ENCODE measurements at places on chromosomes 5 and 9.

- DNase-seq: no peak
Measured at GRCh38 chr5:63170486-63170885, 591.9 kb downstream of the LRRC70 start.

GRCh38 chr9:133527444-133527920 is 2.7 kb upstream of the MYMK start:
- DNase-seq: no peak

DNA sequence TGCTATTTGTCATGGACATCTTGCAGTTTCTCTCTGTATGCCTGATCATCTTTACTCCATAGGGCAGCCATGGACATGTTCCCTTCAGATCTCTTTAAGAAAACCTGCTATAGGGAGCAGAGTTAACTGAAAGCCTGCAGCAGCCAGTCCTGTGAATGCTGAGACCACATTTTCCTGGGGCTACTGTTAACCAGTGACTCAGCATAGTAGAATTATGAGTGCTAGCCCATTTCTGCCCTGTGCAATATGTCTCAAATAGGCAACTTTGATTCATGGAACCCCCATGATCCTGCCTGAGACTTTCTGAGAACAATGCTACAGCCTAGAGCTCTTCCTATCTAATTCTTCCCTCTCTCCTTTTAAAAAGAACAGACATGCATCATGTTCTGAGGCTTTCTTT is 624.2 kb downstream of the CHSY3 start:
- no peak for DNase-seq

DNA sequence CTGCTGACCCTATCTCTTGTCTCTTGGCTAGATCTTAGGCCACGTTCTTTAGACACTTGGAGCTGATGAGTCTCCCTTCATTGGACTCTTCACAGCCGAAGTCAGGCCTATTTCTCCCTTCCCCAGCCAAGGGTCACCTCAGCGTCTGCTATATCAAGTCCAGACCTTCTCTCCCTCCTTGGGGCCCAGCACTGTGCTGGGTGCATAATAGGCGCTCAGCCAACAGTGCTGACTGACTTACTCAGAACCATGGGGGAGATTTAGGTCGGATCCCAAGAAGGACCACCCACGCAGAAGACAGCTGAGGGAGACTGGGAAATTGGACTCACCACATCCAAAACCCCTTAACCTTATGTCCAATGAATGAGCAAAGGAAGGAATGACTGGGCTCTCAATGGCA is 5.6 kb upstream of the AMBP start:
- no peak for DNase-seq

- DNase-seq: no peak
Measured at GRCh38 chr5:56386046-56386445, 152.9 kb upstream of the ANKRD55 start.

DNA sequence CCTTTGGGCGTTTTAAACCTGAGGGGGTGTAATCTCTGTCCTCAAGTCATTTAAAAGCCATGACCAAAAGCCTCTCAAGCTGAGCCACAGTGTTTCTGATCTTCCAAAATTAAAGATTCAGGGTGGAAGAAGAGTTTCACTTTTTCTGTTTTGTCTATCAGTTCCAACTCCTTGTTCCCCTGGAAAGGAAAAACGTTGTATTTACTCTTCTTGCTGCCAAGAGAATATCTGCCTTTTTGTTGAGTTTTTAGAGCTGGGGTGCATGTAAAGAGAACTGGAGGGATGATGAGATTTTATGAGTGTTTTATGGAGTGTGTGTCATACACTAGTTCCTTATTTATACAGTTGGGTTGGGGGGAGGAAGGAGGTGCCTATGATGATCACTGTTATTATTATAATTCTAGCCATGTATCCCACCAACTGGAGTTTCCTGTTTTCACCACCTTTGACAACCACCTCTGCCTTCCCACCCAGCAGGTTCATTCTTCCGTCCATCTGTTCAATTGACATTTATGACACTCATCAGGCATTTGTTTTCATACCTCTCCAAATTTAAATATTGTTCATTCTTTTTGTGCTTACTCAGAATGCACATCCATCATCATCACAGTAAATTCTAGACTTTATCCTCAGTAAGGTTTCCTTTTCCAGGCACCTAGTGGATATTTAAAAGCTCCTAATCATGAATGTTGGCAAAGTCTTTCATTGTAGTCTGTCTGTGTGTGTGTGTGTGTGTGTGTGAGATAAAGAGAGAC is 97.9 kb upstream of the MPDZ start:
- DNase-seq: no peak

GRCh38 chr9:109856785-109857184 is 76.8 kb downstream of the PALM2AKAP2 start:
- no peak for DNase-seq

GRCh38 chr5:107915176-107915812 is 244.6 kb upstream of the EFNA5 start:
- DNase-seq: no peak

GRCh38 chr5:15702102-15702501 is 202.1 kb downstream of the FBXL7 start:
- no peak for DNase-seq

DNA sequence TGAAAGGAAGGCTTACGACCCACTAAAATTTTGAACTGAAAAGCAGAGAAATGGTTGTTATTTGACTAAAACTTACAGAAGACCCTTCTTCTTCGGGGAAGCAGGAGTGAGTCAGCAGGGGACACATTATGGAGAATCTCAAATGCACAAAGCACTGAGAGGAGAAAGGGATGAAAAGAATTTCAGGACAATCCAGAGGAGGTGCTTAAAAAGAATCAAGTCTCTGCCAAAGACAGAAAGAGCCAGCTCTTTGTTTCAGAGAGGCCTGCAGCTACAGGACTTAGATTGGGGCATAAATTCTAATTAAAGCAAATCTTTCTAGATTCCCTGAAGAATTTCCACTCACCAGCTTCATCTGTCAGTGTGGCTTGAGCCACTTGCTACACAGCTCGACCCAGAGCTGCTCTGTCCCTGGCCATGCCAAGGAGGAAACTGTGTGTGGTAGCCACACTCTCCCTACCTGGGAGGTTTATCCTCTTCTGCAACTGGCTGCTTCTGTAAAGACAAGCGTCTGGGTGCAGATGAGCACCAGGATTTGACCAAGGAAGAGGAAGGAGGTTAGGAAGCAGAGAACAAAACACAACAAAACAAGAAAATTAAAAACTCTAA is 89.9 kb downstream of the SEMA5A start:
- DNase-seq: no peak

DNA sequence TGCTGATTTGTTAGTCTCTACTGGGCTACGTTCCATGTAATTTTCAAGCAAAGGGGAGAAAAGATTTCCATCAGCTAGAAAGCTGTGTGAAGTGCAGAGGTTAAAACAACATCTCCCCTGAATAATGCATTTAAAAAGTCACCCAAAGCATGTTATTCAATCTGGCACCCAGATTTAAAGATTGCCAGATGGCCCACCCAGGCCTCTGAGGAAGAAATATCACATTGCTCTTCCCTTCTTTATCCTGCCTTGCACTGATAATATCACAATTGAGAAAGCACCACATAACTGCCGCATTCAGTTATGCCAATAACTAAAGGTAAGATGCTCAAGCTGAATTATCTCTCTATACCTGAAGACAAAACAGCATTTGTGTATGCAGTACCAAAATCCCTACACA is 119.4 kb upstream of the PUM3 start:
- DNase-seq: no peak

- no peak for DNase-seq
Measured at GRCh38 chr9:136103651-136104487, 8.8 kb upstream of the NACC2 start.

All from GOT3 (cell line).